ENCODE measurements at places on chromosomes 2 and 18. TPM values are rescaled to one million over a fixed set of nuclear protein-coding genes. Genes with fewer than 3 reads are reported as not detected.

ANKRD62 gene
- total RNA-seq, result not detected

GRB14 gene
- 0.30 TPM for total RNA-seq

SRD5A2 gene
- total RNA-seq, result not detected

CIDEA gene
- not detected for total RNA-seq

PLB1 gene
- 1.1 TPM for total RNA-seq

C2orf80 gene
- total RNA-seq, result not detected

CD226 gene
- total RNA-seq, result 6.4 TPM

ZNF638 gene
- 123 TPM for total RNA-seq

PROC gene
- not detected for total RNA-seq

LOXL3 gene
- total RNA-seq, result 87.4 TPM

UGT1A9 gene
- total RNA-seq, result not detected

CD207 gene
- not detected for total RNA-seq

HOXD4 gene
- total RNA-seq, result 0.30 TPM

FSHR gene
- total RNA-seq, result not detected

TCF23 gene
- not detected for total RNA-seq

PARD3B gene
- 13.0 TPM for total RNA-seq

PNPT1 gene
- 22.9 TPM for total RNA-seq

RAPGEF4 gene
- 2.7 TPM for total RNA-seq

LGALSL gene
- total RNA-seq, result 3.1 TPM

LIMS4 gene
- total RNA-seq, result 18.4 TPM

AQP12A gene
- not detected for total RNA-seq

TNFRSF11A gene
- total RNA-seq, result under 0.01 TPM

BCL11A gene
- total RNA-seq, result 5.9 TPM

VWC2L gene
- not detected for total RNA-seq

KCNE4 gene
- 12.5 TPM for total RNA-seq

ARHGAP28 gene
- 0.30 TPM for total RNA-seq

NDC80 gene
- total RNA-seq, result 11.9 TPM

TXNDC2 gene
- total RNA-seq, result not detected

SMYD5 gene
- 26.5 TPM for total RNA-seq

COL4A3 gene
- under 0.01 TPM for total RNA-seq

FAM168B gene
- total RNA-seq, result 119 TPM

SLC9A4 gene
- total RNA-seq, result not detected

ABHD1 gene
- total RNA-seq, result not detected

SOCS6 gene
- 43.4 TPM for total RNA-seq

OTOS gene
- total RNA-seq, result not detected

ANTXR1 gene
- 73.1 TPM for total RNA-seq

SAG gene
- total RNA-seq, result not detected

CYS1 gene
- 0.37 TPM for total RNA-seq

OSBPL1A gene
- total RNA-seq, result 19.3 TPM

IL37 gene
- total RNA-seq, result not detected

NFATC1 gene
- total RNA-seq, result 4.2 TPM

CNDP1 gene
- not detected for total RNA-seq

SGPP2 gene
- not detected for total RNA-seq

ASPRV1 gene
- 0.30 TPM for total RNA-seq

TPGS2 gene
- 164 TPM for total RNA-seq

LCT gene
- not detected for total RNA-seq

SCYGR4 gene
- total RNA-seq, result not detected

SCN7A gene
- 0.23 TPM for total RNA-seq

EPAS1 gene
- 58.2 TPM for total RNA-seq

UNC50 gene
- total RNA-seq, result 46.8 TPM

ZDBF2 gene
- total RNA-seq, result 18.9 TPM

SLC8A1 gene
- total RNA-seq, result 125 TPM

TGFA gene
- 0.28 TPM for total RNA-seq

RAB17 gene
- total RNA-seq, result 0.60 TPM

UXS1 gene
- 95.5 TPM for total RNA-seq

ZNF519 gene
- 5.5 TPM for total RNA-seq

GRHL1 gene
- total RNA-seq, result 0.59 TPM

All from smooth muscle cell of the umbilical artery (primary cell).